NCI-H82 (cell line): ENCODE measurements at places on chromosomes 5 and 9.

GRCh38 chr9:23307731-23308513, 518.1 kb downstream of the ELAVL2 start:
- DNase-seq = no peak

DNA sequence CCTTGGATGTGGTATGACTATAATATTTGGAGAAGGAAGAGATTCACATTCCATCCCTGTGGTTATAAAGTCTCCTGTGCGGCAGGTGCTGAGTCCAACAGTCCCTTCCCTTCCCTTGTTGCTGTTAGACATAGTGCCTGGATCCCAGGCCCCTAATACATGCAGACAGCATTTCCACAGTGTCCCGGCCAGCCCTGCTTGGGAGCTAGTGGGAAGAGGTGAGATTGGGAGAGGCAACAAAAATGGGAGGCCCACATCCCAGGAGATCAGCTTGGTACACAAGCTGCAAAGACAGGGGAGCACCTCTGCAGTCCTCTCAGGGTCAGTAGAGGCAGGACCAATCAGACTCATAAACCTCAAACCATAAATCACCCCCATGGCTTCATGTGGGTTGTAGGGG, 3.3 kb upstream of the NEURL1B start:
- DNase-seq = no peak

DNA sequence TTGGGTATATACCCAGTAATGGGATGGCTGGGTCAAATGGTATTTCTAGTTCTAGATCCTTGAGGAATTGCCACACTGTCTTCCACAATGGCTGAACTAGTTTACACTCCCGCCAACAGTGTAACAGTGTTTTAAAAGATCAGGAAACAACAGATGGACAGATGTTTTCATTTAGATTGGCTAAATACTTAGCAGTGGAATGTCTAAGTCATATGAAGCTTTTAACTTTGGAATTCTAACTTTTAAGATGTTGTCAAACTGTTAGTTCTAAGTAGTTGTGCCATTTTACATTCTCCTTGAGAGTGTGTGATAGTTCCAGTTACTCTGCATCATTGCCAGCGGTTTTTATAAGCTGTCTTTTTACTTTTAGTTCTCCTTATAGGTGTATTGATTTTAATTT, 688.8 kb downstream of the SEMA5A start:
- no peak for DNase-seq

- DNase-seq = peak; percentile 79
Measured at GRCh38 chr5:141992349-141992963, 20.4 kb downstream of the GNPDA1 start.

- DNase-seq = no peak
Measured at GRCh38 chr5:179310439-179311090, 34.7 kb downstream of the ADAMTS2 start.

- no peak for DNase-seq
Measured at GRCh38 chr9:17004500-17004899, 130.3 kb upstream of the CNTLN start.

DNA sequence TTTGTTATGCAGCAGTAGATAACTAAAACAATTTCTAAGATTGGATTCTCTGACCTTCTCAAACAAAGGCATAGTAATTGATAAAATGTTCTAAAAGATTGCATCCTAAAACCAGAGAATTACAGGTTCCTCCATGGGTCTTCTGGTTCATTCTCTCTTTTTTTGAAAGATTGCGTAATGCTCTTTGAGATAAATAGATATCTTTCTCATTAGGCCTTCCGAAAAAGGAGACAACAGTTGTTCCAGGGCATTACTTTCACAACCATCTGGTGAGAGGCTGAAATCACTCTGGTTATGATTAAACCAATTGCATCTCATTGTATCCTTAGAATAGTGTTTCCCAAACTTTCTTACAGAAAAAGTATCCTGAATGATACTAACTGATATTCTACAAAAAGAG, 174.7 kb upstream of the NREP start:
- DNase-seq = no peak

- no peak for DNase-seq
Measured at GRCh38 chr9:36881743-36882441, 152.2 kb downstream of the PAX5 start.

DNA sequence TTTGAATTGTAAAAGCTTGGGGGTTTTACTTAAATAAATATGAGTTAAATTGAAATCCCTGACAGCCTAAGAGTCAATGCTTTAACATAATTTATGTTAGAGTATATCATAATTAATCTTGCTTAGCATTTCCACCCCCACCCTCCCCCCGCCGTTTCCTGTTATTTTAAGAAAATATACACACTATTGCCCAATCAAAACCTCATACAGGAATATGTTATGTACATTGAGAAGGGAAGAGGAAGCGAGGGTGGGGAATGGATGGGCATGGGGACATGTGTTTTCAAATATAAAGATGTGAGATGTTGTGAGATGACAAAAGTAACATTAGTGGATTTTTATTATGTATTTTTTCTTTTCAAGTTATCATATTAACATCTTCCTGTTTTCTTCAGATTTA, 561.1 kb upstream of the MEF2C start:
- DNase-seq = no peak

GRCh38 chr5:147377682-147378081, 132.2 kb downstream of the DPYSL3 start:
- no peak for DNase-seq

GRCh38 chr5:123659495-123659894, 147.5 kb downstream of the CSNK1G3 start:
- DNase-seq = no peak

DNA sequence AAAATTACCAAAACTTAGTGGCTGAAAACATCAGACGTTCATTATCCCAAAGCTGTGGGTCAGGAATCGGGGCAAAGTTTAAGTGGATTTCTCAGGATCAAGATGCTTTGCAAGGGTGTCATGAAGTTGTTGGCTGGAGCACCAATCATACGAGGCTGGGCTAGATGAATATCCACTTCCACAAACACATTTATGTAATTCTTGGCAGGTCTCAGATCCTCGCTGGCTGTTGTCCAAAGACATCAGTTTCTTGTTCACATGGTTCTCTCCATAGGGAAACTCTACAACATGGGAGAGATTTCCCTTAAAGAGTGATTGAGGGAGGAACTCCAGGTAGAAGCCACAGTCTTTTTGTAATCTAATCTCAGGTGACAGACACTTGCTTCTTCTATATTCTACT, 20.2 kb upstream of the CCDC192 start:
- no peak for DNase-seq

GRCh38 chr5:15550502-15551112, 50.6 kb downstream of the FBXL7 start:
- DNase-seq = no peak

- DNase-seq = peak; percentile 87
Measured at GRCh38 chr9:101138509-101138908, 110.0 kb downstream of the PLPPR1 start.

DNA sequence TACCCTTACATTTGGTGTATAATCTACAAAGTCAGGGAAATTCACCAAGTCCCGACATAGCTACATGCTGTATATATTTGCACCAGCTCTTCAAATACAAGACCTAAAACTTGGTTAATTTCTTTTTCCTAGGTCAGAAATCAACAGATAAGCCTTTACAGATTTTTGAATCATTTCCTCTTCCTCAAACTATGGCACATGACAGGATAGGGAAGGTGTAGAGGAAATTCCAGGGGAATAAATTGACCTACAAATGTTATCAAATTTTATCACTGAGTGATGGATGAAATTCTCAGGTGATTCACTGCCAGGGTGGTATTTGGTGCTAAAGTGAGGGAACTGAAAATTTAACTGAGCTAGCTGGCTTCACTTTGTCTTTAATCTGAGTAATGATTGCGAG, 360.0 kb downstream of the BNC2 start:
- no peak for DNase-seq

DNA sequence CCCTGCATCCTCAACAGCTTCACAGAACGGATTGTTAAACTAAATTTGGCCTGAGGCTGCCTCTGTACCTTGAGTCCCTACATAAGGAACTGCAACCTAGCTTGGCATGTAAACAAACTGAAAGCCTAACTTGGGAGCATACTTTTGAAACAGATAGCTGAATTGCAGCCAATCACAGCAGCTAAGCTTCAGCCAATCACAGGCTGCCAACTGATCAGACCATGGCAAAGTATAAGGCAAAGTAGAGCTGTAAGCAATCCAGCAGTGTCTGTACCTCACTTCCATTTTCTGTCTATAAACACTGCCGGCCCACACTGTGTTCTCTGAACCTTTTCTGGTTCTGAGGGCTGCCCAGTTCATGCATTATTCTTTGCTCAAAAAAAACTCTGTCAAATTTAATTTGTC, 8.9 kb upstream of the ZNF483 start:
- DNase-seq = peak; percentile 2

- peak; percentile 94 for DNase-seq
Measured at GRCh38 chr5:132820162-132820754, 7.2 kb downstream of the SOWAHA start.

DNA sequence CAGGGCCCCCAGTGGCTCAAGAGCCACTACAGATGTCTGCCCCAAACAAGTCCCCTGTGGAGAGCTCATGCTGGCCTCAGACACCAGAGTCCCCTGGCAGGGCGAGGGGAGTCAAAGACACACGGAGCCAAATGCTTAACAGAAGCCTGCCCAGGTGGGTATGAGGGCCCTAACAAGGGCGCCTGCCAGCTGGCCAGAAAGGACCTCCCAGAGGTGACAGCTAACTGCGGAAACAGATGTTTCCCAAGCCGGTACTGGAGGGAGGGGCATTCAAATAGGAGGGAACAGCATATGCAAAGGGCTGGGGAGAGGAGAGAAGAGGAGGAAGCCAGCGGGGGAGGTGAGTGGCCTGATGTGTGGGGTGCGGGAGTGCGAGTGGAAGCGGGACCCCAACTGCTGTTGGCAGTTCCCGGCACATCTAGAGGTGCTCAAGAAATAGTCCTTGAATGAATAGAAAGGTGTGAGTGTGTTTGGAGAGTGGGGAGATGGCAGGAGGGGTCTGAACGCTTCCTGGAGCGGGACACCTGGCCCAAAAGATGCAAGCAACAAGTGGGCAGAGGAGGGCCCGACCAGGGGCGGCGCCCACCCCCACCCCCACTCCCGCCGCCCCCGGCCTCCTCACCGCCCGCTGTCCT, 824 bp downstream of the MXD3 start:
- peak; percentile 79 for DNase-seq

DNA sequence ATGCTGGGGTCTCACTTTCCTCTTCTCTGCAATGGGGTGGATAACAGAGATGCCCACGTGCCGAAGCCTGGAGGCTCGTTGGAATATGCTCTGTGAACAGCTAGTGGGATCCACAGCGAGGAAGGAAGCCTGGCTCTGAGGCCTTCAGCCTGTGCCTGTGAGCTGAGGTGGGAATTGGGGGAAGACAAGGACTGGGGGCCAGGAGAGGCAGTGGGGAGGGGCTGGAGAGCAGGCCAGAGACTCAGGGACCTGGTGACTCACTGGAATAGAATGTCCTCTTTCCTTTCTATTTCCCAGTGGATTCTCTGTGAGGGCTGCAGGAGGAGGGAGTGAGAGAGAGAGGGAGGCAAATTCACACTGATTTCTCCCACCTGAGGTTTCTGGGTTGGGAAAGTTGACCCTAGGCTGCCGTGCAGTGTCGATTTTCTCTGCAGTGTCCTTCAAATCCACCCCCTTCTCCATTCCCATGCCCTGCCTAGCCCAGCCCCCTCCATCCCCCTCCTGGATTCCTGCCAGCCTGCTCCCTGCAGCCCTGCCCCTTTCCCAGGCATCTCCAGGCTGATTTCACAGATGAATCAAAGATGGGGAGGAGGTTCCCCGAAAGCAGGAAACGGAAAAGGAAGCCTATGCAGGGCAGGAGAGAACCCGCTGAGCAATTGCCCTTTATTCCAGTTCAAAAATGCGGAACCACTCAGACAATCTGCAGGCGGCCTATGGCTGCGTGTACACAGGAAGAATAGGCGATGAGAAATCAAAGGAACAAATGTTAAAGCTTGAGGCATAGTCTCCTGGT, 1.4 kb upstream of the SPAAR start:
- DNase-seq = peak; percentile 75

DNA sequence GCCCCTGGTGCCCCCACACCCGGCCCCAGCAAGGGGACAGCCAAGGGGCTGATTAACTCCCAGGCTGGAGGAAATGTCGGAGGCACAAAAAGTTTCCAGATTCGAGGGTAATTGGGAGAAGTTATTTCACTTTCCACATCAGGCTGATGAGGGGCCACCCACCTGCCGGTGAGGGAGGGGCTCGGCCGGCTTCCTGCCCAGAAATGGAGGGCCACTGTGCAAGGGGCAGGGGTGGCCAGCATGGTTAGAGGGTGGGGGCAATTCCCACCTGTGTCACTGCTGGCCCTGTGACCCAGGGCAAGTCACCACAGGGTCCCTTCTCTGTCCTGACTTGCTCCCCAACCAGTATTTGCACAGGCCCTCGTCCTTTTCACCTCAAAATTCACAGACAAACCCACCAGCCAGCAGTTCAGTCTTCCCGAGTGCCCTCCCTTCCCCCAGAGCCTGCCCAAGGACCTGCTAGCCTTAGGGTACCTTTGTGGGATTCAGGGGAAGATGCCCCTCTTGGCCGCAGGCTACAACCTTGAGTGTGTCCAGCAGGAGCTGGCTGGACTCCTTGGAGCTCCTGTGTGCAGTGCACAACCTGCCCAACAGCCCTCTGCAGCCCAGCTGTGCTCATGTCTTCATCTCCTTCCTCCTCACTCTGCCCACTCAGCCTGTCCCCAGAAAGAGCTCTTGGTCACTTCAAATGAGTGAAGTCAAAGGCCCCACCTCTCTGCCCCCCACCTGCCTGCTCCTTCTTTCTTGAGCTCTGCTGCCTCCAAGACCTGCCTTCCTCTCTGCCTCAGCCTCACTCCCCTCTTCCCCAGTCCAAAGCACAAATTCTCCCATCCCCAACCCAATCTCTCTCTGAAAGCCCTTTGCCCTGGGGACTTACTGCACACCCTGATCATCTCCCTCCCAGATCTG, 130.5 kb downstream of the BARX1 start:
- no peak for DNase-seq

DNA sequence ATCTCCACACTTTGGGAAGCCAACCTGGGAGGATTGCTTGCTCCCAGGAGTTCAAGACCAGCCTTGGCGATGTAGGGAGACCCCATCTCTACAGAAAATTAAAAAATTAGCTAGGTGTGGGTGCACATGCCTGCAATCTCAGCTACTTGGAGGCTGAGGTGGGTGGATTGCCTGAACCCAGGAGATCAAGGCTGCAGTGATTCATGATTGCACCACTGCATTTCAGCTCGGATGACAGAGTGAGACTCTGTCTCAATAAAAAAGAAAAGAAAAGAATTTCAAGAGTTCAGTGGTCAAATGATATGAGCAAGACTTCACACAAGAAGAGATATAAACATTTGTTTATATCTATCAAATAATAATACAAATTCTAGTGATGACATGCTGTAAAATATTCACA, 23.0 kb upstream of the MTAP start:
- no peak for DNase-seq

DNA sequence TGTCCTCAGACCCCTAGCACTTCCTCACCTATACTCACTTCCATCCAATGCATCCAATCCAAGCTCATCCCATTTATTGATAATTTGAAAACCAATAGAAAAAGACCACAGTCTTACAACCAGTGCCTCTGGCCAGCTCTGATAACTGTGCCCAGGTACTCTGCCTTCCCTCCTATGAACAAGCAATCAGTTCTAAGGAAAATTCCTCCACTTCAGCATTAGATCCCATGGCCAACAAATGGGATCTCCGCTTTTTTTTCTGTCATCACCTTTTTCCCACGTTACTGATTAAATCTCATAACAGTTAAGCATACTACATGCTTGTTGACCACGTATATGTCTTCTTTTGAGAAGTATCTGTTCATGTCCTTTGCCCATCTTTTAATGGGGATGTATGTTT, 41.7 kb upstream of the GLIS3 start:
- DNase-seq = no peak
